Stimulated activated CD8-positive, alpha-beta memory T cell treated with anti-CD3 and anti-CD28 coated beads, Interleukin-12 subunit alpha, Interleukin-12 subunit beta, amount 100 ng/mL, for 4 hours (primary cell): ENCODE measurements at places on chromosomes 16 and 17.

GRCh38 chr16:30147843-30148510 lies 25.0 kb upstream of the MAPK3 start:
- no peak for DNase-seq

GRCh38 chr17:57468932-57469775 lies 212.8 kb downstream of the MSI2 start:
- DNase-seq: no peak

- no peak for DNase-seq
These were observed 570.5 kb downstream of the WWOX start for GRCh38 chr16:78669994-78670393.

DNA sequence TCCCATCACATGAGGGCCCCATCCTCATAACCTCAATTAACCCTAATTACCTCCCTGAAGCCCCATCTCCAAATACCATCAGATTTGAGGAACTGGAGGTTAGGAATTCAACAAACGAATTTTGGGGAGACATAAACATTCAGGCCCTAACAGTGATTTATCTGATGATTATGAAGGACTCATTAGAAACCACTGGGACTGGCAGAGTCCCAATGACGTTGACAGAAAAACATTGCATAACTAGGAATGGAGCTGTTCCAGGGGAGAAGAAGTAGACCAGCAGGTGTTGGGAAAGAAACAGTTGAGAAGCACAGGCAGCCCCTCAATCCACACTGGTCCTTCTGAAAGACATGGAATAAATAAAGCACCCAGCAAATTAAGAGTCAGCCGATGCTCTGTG lies 282.0 kb downstream of the MAP2K4 start:
- no peak for DNase-seq

DNA sequence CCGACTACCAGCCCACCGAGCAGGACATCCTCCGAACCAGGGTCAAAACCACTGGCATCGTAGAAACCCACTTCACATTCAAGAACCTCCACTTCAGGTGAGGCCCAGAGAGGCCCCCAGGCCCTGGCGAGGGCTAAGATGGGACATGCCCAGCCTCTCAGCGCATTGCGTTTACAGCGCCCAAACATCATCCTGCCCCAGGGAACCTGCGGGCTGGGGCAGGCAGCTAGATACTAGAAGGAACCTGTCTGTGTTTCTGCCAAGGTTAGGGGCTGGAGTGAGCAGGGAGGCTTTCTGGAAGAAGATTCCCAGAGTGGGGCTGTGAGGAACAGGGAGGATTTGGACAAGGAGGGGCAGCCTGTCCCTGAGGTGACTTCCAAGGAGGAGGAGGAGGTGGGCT lies 90.6 kb downstream of the AMFR start:
- no peak for DNase-seq

DNA sequence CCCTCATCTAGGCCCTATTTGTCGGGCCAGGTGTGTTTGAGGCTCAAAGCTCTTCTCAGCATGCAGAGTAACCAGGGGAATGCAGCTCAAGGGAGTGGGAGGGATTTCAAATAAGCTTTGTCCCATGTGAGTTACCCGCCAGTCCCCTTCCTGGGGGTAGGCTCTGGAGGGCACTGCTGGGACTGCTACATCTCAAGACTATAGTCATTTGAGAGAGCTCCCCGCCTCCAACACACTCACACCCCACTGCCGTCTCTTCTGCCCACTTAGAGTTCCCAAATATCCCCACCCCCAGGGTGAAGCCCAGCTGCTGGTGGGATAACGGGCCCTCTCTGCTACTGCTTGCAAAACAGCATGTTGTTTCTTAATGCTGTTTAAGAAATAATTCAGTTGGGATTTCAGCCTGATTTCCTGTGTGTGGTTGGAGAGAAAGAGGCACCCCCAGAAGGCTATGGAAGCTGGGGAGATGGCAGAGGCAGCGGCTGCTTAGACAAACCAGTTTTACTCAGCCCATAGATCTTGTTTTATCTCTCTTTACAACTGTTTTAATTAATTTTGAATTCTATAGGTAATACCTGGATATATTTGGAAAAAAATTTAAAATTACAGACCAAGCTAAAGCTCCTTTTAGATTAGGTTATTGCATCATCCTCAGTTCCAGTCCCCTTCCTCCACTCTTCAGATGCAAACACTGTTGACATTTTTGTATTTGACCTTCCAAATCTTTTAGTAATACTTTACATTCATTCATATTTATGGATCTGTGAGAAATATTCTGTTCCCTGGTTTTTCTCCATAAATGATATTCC lies 4.1 kb upstream of the MPO start:
- DNase-seq: no peak

- DNase-seq: no peak
These were observed 2.0 kb downstream of the SLC16A11 start for GRCh38 chr17:7041607-7042500.

DNA sequence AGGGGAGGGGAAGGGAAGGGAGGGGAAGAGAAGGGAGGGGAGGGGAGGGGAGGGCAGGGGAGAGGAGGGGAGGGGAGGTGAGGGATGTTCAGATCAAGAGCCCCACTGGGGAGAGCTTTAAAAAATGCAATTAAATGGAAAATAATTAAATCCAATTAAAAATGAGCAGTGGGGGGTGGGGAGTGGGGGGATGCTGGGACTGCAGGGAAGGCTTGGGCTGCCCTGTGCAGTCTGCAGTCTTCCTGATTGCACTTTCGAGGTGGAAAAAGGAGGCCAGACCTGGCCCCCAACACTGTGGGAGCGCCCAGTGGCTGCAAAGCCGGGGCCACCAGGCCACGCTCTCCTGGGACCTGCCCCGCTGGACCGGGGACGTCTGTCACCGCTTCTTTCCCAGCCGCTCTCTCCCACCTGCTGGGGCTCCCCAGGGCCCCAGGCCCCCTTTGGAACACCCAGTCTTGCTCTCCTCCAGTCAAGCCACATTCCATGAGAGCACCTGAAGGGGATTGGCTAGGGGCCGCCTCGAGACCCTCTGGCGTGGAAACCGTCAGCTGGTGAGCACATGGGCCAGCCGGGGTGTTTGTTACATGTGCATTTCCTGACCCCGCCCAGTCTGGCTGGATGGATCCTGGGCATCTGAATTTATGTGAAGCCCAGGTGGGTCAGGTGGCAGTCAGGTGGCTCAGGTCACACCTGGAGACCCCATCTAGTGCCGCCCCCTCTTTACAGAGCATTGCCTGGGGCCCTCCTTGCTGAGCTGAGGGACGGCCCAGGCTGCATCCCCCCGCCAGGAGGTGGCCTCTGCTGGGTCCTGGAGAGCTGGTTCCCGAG lies 37.6 kb upstream of the CBFA2T3 start:
- DNase-seq: no peak
